ENCODE measurements at places on chromosomes 12 and 14. TPM values are rescaled to one million over a fixed set of nuclear protein-coding genes. Genes with fewer than 3 reads are reported as not detected.

DNA sequence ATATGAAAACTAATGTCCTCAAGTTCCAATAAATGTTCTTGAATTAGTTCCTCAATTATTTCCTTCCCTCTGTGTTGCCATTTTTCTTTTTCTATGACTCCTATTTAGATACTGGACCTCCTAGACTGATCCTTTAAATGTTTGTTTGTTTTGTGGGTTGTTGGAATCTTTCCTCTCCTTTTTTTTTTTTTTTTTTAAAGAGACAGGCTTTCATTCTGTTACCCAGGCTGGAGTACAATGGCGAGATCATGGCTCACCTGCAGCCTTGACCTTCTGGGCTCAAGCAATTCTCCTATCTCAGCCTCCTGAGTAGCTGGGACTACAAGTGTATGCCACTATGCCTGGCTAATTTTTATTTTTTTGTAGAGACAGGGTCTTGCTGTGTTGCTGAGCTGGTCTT is 9.6 kb downstream of the PRKAG1 start:
- no peak for DNase-seq

GRCh38 chr14:84254290-84254689 is 1275.7 kb upstream of the FLRT2 start:
- DNase-seq = no peak

- DNase-seq = no peak
Observed at GRCh38 chr14:50530794-50531365, 1.5 kb downstream of the MAP4K5 start.

DNA sequence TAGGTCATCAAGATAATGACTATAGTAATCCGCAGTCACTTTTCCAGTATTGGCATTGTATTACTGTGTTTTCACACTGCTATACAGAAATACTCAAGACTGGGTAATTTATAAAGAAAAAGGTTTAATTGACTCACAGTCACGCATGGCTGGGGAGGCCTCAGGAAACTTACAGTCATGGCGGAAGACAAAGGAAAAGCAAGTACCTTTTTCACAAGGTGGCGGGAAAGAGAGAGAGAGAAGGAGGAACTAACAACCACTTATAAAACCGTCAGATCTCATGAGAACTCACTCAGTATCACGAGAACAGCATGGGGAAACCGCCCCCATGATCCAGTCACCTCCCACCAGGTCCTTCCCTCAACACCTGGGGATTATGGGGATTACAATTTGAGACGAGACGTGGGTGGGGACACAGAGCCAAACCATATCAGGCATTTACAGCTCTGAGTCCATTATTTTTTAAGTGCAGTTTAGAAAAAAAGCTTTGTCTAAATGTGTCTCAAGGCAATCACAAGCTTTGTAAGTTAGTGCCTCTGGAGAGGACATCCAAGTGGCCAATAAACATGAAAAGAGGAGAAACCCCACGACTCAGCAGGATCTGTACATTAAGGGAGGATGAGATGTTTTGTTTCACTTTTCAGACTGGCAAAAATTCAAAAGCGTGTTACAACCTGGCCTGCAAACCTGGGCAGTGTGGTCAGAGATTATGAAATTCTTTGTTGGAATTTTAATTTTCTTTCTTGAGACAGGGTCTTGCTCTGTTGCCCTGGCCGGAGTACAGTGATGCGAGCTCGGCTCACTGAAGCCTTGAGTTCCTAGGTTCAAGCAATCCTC is 82.0 kb downstream of the DNAH10 start:
- no peak for DNase-seq

DNA sequence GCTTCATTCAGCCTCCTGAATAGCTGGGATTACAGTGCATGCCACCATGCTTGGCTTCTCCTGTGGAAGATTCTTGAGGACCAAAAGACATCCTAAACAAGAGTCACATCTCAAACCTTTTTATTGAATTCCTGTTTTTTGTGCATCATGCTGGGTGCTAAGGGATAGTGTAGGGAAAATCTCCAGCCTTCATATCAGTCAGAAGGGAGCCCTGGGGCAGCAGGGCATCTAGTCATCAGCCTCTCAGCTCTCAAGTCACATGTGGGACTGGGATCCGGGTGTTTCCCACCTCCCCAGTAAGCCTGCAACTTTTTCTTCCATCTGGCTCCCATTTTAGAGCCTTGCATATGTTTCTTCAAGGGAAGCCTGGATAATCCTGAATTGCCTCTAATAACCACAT is 25.1 kb upstream of the OASL start:
- no peak for DNase-seq

- no peak for DNase-seq
Observed at GRCh38 chr12:56004211-56004610, 7.1 kb downstream of the SUOX start.

DNA sequence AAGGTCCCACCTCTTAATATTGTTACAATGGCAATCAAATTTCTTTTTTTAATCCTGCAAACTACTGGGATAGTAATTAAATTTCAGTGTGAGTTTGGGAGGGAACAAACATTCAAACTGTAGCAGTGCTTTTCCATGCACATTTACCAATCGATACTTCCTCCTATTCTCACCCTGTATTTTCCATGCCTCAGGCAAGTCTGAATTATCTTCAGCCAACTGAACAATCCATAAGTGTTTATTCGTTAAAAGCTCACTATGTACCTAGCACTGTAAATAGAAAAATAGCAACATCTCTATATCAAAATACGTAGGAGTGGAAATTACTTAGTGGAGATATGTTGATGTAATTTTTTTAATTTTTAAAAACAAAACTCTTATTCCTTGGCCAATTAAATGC is 43.5 kb downstream of the CCDC177 start:
- DNase-seq = no peak

- DNase-seq = no peak
Observed at GRCh38 chr14:85873006-85873405, 343.1 kb downstream of the FLRT2 start.

GRCh38 chr12:9669534-9669933 is at the start of gene CLEC2D:
TSS of gene CLEC2D (plus strand) at chr12:9669713. CDS start at chr12:9669735, 22 bp downstream.
- no peak for DNase-seq

DNA sequence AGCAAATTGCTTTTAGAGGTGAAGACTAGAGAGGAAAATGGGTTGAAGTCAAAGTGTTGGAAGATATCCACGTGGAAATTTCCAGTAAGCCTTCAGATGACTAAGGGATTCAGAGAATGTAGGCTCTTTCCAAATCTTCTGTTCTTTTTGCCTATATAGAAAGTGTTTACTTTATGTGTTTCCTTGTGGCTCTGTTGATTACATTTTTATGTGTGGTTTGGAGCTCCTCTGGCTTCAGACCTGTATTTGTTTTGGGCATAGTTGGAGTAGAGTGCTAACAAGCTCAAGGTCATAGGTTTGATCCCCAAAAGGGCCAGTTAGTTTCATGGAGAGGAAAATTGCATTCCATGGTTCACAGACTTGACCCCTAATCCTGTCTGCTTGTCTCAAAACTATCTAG is 91.9 kb downstream of the IGF1 start:
- no peak for DNase-seq

- no peak for DNase-seq
Observed at GRCh38 chr14:93133464-93133863, 17.7 kb upstream of the ITPK1 start.

- DNase-seq = no peak
Observed at GRCh38 chr14:58866391-58866790, 228.6 kb downstream of the DACT1 start.

GRCh38 chr12:104115587-104115975 is 22.4 kb downstream of the NFYB start:
- no peak for DNase-seq

GRCh38 chr14:35405304-35405996 is 901 bp upstream of the NFKBIA start:
- DNase-seq = no peak

DNA sequence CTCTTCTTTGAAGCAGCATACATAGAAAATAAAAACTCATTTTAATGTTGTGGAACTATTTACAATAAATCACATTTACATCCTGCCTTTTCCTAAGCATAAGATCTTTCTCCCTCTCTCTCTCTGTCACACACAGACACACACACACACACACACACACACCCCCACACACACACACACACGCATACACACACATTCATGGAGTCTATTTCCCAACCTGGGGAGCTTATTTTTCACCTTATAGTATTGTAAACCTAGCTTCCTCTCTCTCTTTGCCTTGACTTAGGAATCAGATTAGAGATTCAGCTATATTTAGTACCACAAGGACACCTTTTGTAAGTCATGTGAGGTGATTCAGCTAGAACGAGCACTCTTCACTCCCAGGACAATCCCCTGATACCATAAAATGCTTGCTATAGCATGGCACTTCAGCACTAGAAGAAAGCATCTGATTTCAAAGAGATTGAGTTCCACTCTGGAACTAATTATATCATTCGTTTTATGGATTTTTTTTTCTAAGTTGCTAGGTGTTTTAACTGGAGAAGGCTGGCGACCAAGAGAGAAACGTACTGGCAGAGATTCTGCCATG is 23.6 kb downstream of the TMEM30B start:
- DNase-seq = no peak

Gene CLEC6A
- not detected for total RNA-seq

Gene MANSC4
- total RNA-seq = not detected

Gene KIF21A
- 29.1 TPM for total RNA-seq

Gene POTEG
- not detected for total RNA-seq

Gene SLC25A47
- total RNA-seq = 0.17 TPM

Gene KRT83
- not detected for total RNA-seq

Gene A2M
- 3.0 TPM for total RNA-seq

Gene FIGNL2
- 0.27 TPM for total RNA-seq

Gene FOXN4
- 0.52 TPM for total RNA-seq
